Dorsolateral prefrontal cortex (tissue), 122 donors: ENCODE measurements at places on chromosomes 2 and 18.

DNA sequence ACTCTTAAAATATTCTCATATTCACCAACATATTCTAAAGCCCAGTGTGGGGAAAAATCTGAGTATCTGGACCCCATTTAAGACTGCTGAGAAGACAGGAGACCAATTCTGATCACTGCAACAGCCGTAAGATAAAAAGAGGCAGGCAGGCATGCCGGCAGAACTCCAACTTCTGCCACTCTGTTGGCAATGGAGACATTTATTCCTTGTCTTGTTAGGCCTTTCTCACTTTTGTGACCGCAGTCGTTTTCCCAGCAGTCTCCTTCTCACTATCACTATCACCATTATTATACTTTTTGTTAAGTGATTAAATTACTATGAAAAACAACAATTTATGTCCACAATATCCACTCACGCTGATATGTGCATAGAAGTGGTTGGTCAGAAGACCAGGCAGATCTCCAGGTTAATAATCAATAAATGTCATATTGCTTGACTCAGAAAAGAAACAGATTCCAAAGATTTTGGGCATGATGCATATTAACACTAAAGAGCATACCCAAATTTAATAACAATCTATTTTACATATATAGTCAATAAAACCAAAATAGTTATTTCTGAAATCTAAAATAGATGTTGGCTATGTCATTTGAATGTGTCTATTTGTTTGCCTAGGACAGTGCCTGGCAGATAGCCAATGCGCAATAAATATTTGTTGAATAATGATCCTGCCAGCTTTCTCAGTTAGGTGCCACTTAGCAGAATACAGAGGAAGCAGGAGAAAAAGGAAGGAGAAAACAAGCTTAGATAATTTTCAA is 38.2 kb downstream of the SESTD1 start:
- peak; percentile 61 for DNase-seq

GRCh38 chr18:58258692-58259342 is 214.8 kb downstream of the NEDD4L start:
- DNase-seq: no peak

- DNase-seq: no peak
Observed at GRCh38 chr2:237474442-237474911, 12.6 kb upstream of the MLPH start.

DNA sequence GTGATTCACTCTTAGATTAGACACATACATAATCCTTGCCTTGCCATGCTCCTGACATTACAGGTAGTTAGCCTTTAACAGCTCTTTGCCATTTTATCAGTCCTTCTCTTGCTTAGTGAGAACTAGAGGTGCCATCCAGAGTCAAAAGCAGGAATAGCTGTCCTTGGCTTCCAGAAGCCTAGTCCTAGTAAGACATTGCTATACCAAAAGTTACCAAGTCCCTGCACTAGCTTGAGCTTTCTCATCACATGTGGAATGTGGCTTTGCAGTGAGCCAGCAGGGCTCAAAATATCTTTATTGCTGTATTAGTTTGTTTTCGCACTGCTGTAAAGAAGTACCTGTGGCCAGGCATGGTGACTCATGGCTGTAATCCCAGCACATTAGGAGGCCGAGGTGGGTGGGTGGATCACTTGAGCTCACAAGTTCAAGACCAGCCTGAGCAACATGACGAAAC is 104.7 kb upstream of the NOSTRIN start:
- no peak for DNase-seq

DNA sequence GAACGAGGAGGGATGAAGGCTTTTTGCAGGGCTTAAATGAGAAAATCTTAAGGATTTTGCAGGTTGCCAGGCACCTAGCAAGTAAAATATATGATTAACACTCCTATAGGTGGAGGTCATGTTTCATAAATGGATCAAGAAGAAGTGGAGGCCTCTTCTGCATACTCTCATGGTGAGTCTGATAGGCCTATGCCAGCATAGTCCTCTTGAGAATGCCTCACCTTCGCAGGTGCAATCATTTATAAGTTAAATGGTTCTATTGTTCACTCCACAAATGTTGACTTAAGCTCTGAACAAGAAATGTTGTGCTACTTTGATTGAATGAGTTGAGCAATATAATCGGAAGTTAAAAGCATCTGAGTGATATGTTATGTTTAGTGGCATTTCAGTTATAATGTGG is 12.1 kb downstream of the LRRTM1 start:
- DNase-seq: no peak

- DNase-seq: no peak
Observed at GRCh38 chr2:67216103-67216502, 181.0 kb upstream of the ETAA1 start.

DNA sequence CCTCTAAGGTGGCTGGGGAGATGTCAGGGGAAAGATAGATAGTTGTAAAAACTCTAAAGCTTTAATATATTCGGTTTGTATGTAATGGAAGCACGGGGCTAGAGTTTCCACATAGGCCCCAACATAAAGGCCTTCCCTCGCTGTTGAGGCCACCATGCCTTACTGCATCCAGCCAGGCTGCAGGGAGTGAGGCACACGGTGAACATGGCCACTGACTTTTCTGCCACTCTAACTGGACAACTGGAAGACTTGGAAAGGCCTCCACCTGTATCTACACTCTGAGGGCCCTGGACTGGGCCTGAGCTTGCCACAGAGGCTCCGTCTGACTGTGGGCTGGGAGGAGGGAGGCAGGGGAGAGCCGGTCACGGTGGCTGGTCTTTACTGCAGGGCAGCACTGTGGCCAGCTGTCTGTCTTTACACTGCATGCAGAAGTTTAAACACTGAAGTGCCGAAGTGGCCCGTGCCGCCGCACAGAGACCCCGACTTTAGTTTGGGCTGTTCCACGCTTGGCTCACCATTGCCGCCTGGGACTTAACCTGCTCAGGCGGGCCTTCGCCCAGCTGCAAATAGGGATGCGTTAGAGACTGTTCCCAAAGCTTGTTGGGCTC is 66.7 kb downstream of the EMILIN2 start:
- no peak for DNase-seq

DNA sequence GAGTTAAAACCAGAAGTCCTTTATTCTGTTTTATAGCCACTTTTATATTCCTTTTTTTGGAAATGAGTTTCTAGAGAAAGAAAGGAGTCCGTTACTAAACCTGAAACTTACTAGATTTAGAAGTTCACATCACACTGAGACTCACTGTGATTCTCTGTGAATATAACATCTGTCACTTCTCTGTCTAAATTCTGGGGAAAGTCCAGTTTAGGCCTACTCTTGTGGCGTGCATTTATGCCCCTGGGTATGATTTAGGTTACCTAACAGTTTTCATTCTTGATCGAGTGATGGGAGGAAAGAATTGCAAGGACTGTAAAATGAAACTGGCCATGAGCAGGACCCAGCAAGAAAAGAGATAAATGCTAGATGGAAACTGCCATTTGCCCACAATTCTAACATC is 449.6 kb downstream of the SPAG16 start:
- no peak for DNase-seq

DNA sequence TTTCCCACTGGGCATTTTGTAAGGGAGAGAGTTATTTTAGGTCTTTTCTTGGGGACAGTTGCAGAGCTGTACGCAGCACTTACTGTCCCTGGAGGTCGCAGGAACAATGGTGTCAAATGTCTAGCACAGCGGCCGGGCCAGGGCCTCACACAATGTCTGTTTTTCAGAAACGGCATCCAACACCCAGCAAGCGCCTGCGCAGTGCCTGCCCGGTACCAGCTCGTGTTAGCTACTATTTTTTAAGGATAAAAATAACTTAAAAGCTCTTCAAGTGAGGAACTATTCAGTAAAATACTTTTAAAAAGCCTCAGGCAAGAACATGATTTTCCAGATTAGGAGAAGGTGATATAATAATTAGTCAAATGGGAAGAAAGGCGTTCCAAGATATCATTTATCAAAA is 90.0 kb downstream of the MBP start:
- DNase-seq: peak; percentile 80

DNA sequence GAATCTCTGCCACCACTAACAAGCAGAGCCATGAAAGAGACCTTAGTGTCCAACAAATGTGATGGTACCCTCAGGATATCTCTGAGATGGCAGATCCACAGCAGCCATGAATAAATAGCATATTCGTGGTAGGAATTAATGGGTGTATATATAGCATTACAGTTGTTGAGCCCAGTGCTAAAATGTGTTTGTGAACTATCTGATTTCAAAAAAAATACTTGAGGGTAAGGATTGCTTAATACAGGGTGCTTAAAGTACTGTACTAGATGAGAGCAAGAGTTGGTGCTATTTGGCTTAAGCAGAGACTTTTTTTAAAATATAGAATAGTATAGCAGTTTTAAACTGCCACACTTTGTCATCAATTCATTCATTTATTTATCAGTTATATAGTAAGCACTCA is 101.5 kb upstream of the GALNT5 start:
- no peak for DNase-seq

GRCh38 chr2:8006181-8006580 is 675.7 kb upstream of the ID2 start:
- no peak for DNase-seq

GRCh38 chr18:69257861-69258458 is 142.7 kb upstream of the DOK6 start:
- peak; percentile 70 for DNase-seq

GRCh38 chr2:210315015-210315788 is at the start of gene MYL1:
Gene MYL1, minus strand, starts transcription at chr2:210315174. Its CDS starts 132 bp downstream, at chr2:210315042.
- DNase-seq: no peak

DNA sequence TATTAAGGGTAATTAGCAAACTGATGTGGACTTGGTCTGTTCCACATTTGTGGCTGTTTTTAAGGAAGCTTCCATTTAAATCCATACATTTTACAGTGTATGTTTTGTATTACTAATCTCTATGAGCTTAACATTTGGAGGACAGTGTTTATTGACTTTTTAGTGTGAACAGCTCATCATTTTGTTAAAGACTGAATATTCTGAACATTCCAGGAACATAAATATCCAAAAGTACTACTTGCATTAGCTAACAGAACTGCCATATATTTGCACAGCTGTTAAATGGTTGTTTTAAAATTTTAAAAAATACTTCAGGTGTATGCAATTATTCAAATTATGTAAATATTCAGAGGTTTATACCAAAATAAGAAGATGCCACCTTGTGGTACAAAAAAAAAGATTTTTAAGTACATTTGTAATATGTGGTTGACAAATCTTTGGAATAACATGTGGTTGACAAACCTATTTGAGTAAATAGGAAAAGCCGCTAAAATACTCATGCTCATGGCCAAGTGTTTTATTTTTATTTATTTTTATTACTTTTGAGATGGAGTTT is 439.7 kb upstream of the FANCL start:
- DNase-seq: no peak

GRCh38 chr2:1972948-1973347 is 228.6 kb upstream of the PXDN start:
- no peak for DNase-seq

DNA sequence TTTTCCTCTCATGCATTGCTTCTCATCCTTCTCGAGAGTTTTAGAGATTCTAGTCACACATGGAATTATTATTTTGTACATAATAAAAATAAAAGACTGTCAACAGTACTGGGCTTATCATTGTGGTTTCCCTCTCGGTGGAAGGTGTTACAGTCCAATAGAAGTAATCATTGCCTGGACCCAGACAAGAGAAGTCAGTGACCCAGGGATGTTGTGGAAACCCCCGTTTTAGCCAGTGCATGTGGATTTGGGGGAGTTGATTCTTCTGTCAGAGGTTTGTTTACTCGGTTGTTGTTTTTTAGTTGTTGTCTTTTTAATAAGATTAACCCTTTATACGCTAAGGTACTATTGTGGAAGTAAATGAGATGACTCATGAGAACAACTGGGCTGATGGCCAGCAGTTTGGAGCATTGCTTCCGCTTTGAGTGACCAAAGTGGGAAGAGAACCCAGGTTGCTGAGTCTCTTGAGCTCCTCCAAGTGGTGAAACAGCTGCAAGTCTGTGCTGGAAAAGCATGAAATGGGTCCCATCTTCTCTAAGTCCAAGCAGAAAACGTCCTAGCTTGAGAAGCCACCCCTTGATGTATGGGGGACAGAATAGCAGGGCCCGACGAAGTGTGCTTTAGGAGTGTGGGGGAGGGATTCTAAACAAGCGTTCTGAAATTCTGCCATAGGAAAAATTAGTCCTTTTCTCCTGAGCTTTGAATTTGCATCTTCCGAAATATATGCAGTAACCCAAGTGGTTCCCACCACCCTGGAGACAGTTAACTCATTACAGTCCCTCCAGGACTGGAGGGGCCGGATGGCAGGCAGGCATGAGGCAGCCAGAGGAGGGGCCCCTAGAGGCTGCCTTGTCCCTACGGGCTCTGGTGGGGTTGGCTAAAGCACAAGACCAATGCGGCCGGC is 61.8 kb upstream of the GPR45 start:
- peak; percentile 47 for DNase-seq

DNA sequence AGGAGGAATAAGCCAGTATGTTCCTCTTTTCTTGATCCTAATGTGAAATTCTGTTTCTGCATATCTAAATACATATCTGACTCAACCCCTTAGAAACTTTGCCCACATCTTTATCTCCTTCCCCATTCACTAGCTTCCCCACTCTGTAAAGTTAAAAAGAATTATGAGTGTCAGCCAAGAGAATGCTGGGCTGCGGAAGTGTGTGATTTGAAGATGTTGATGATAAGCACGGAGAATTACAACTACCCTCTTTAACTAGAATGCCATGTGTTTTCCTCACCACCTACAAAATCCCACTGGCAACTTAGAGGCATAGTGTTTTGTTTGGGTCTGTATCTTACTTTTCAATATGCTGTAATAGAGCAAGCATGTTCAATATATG is 490.4 kb upstream of the FANCL start:
- DNase-seq: no peak

- no peak for DNase-seq
Observed at GRCh38 chr2:207478572-207478971, 51.2 kb upstream of the CREB1 start.

DNA sequence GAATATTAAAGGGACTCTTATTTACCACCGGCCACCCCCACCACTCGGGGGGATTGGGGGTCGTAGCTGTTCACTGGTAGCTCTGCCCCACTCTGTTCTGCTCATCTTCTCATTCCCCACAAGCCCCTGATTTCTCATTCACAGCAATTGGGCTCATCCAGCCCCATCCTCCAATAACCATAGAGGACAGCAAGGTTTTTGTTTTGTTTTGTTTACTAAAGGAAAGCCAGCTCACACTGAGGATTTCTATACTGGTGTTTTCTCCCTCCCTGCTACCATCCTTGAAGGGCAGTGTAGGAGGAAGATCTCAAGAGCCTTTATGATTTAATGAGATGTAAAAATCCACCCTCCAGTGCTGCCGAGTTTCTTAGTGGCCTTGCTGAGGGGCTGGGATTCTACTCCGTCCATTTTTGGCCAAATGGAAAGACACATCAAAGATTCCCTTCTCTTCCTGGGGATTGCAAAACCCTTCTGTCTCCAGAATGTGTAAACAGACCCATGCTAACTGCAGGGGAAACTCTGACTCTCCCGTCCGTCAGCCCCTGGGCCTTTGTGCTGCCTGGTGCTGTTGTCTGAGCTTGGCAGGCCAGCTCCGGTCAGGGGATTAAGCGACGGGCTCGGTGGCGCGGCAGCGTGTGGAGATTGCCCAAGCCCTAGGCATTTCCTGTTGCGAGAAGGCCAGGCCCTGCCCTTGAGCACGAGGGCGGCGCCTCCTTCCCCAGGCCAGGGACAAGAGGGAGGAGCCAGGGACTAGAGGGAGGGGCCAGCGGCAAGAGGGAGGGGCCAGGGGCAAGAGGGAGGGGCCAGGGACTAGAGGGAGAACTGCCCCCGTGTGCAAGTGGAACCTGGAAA is 165.0 kb downstream of the ANTXR1 start:
- peak; percentile 63 for DNase-seq
